ENCODE measurements at places on chromosomes 3 and 15.
A peak's percentile ranks its signal among the peaks of the same experiment; 100 is the strongest.

DNA sequence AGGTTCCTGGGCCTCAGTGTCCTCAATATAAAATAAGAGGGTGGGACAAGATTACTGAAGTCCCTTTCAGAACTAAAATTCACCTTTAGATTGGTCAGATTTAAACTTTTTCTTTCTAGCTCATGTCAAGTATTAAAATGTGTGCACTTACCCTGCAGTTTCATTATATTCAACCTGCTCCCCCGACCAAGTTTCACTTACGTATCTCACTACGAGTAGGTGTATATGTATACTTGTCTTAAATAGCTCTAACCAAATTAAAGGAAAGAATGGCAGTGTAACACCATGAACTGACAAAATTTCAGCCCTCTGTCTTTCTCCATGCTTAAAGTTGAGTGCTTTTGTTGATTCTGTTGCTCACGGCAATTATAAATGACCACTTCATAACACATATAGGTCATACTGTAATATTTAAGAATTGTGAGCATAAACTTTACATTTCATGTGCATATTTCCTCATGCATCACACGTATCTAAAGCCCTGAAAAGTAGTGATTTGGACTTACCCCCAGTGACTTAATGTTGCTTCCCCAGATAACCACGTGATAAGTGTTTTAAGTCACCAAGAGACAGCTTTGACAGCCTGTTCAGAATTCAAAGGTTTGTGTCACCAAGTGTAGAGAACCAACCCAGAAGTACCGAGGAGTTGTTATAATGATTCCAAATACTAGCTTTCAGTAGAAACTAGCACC, 70.0 kb downstream of the PGPEP1L start:
- DNase-seq: no peak

- DNase-seq: no peak
Measured at GRCh38 chr15:90790057-90790456, 72.9 kb downstream of the BLM start.

DNA sequence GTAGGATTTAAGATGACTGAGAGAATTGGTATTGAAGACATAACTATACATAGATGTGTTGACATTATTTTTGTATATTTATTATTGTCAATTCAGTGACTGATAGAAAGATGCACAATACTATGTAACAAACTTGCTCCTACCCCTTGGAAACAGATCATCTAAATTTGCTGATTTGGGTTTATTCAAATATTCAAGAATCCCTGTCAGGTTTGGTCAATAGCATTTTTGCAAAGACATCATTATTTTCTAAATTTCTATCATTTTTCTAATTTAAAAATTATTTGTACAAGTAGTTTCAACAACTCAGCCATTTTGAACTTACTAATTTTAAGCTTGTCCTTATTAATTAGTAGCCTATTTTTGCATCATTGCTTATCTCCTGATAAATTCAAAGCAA, 1463.4 kb downstream of the SI start:
- no peak for DNase-seq

- no peak for DNase-seq
Measured at GRCh38 chr3:196998966-196999760, 30.5 kb downstream of the MELTF start.

- DNase-seq: no peak
Measured at GRCh38 chr3:75294124-75294523, 370.0 kb upstream of the FRG2C start.

DNA sequence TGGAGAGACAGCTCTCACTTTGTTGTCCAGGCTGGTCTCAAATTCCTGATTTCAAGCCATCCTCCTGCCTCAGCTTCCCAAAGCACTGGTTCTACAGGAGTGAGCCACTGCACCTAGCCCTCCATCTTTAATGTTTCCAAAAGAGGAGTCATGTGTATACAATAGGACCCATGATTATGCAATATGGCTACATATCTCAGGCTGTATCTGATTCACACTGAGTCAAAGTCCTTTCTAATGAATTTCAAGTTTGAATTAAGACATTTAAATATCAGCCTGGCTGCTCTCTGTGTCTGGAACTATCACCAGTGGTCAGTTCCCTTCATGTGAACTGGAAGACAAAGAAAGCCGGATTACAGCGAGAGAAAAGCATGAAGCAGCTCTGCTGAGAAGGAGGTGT, 90.5 kb downstream of the MINAR1 start:
- no peak for DNase-seq

- DNase-seq: no peak
Measured at GRCh38 chr3:129598000-129598381, 8.5 kb downstream of the PLXND1 start.

DNA sequence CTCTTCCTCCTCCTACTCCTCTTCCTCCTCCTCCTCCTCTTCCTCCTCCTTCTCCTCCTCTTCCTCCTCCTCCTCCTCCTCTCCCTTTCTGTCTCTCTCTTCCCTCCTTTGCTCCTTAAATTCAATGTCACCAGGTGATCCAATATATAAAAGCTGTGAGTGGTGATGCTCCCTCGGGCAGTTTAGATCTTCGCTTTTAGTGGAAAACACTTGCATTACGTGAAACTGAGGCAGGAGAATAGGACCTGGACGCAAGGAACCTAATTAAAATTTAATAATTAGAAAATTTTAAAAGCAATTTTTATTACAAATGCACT, 279.7 kb downstream of the XXYLT1 start:
- DNase-seq: no peak

DNA sequence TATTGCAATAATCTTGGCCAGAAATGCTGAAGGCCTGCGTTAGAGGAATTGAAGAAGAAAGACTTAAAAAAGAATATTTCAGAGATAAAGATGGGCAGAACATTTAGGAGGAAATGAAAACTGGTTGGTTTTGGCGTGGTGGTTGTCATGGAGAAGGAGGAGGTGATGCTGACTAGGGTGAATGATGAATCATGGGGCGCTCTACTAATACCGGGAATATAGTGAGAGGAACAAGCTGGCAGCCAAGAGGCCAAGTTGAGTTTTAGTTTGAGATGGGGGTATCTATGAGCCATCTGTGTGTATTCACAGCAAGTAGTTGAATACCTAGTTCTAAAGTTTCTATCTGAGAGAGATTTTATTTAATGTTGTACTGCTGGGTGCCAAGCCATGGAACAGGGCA, 6.8 kb upstream of the GAP43 start:
- no peak for DNase-seq

- DNase-seq: no peak
Measured at GRCh38 chr3:121431726-121432517, 113.9 kb downstream of the POLQ start.

- no peak for DNase-seq
Measured at GRCh38 chr3:2853651-2854050, 256.5 kb downstream of the IL5RA start.

- no peak for DNase-seq
Measured at GRCh38 chr3:42936157-42936981, 30.4 kb downstream of the ZNF662 start.

DNA sequence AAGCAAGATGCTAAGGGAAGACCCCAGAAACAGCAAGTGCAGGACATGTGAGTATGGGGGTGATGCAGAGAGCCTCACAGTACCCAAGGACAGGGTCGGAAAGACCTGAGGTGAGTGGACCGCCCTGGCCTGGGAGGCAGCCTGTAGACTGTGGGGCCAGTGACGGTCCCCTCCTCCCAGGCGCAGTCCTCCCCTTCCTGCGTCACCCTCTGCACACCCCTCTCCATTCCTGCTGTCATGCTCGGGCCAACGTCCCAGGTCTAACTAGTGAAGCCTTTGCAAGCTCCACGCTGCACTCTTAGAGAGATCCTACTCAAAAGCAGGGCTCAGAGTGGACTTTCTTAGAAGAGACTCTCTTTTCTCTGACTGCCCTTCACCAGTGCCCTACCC, 41.6 kb downstream of the TM2D3 start:
- no peak for DNase-seq

GRCh38 chr3:97009427-97010019, 195.1 kb downstream of the EPHA6 start:
- no peak for DNase-seq

GRCh38 chr3:56812754-56813652, 11.3 kb upstream of the ARHGEF3 start:
- DNase-seq: no peak

- DNase-seq: no peak
Measured at GRCh38 chr15:58880320-58880719, 53.2 kb downstream of the SLTM start.

DNA sequence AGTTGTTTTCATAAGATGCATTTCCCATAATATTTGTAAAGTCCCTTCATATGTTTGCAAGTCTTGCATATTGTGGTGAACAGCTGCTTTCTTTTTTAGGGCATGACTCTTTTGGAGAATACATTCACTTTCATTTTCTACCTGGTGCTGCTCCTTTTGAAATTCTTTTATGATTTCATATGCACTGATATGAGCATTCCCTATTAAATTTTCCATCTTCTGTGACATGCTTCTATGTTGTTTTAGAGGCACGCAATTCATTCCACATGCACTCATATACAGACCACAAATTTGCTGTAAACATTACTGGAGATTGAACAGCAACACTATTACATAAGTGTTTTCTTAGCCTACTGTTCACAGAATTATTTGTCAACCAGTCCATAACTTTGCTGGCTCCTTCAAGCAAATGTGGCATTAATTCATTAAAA, 92.8 kb upstream of the TNFSF10 start:
- no peak for DNase-seq

GRCh38 chr15:40925495-40925862, 3.7 kb upstream of the DLL4 start:
- no peak for DNase-seq

DNA sequence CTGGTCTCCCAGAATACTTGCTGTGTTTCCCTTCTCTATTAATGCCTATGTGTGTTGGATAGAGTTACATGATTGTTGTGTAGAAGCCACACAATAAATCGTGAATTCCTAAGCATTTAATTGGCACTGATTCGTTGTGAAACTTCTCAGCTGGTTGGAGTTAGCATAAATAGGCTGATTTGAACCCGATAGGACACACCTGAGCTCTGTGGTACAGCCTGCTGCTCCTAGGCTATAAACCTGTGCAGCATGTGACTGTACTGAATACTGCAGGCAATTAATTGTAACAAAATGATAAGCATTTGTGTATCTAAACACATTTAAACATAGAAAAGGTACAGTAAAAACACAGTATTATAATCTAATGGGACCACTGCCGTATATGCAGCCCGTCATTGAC, 4.9 kb downstream of the ACAD11 start:
- no peak for DNase-seq

DNA sequence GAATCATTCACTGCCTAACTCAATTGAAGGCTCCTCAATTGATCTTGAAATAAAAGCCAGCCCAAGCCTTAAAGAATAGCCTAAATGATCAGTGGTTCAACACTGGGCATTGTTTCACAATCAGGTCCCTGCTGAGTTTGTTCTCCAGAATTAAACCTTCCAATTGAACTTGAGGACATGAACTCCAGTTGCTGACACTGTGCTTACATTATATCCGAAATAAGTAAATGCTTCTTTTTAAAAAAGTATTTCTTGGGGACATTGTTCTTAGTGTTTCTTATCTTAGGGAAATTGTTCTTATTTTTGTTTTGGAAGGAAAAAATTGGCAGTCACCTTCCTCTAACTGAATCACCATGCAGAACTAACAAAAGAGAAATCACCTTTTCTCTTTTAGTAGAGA, 450.2 kb downstream of the RBMS3 start:
- no peak for DNase-seq

DNA sequence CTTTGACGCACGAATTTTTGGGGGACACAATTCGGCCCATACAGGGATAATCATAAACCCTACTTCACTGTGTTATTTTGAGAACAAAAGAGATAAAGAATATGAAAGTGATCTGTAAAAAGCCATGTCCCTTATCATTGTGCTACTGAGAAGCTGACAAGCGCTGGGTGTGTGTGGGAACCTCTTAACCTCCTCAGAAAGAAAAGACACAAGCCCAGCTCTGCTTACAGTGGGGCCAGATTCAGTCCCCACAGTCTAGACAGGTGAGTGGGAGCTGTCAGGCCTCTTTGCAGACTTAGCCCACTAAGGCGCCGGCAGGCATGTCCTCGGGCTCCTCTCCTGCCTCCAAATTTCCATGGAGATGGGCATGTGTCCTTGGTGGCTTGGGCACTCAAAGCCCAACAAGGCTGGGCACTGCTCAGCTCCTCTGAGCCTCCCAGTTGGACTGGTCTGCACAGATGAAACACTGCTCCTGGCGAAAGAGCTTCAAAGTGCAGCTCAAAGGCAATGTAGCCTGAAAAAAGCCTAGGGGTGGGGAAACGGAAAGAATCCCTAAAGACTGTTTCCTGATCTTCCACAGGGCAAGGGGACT, 64.4 kb upstream of the ETV5 start:
- no peak for DNase-seq

GRCh38 chr3:194070634-194071409, 65.1 kb upstream of the HES1 start:
- peak; percentile 90 for DNase-seq

- DNase-seq: no peak
Measured at GRCh38 chr3:11514191-11514821, 129.4 kb downstream of the VGLL4 start.

DNA sequence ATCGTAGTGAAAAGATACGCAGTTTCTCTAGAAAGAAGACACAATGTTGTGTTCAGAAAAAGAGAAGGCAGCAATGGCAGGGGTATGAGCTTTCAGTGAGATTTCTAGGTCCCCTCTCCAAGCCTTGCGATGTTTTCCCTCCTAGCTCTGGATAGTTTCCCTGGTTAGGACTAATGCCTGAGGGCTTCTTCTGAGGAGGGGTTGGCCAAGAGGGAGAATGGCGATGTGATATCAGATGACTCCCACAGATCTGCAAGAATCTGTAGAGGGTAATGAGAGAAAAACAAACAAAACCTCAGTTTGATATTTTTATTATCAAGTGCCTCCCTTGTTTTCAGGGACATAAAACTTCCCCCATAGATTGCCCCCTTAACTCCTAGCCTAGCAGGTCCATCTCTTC, 4.1 kb upstream of the CLDN1 start:
- DNase-seq: no peak

DNA sequence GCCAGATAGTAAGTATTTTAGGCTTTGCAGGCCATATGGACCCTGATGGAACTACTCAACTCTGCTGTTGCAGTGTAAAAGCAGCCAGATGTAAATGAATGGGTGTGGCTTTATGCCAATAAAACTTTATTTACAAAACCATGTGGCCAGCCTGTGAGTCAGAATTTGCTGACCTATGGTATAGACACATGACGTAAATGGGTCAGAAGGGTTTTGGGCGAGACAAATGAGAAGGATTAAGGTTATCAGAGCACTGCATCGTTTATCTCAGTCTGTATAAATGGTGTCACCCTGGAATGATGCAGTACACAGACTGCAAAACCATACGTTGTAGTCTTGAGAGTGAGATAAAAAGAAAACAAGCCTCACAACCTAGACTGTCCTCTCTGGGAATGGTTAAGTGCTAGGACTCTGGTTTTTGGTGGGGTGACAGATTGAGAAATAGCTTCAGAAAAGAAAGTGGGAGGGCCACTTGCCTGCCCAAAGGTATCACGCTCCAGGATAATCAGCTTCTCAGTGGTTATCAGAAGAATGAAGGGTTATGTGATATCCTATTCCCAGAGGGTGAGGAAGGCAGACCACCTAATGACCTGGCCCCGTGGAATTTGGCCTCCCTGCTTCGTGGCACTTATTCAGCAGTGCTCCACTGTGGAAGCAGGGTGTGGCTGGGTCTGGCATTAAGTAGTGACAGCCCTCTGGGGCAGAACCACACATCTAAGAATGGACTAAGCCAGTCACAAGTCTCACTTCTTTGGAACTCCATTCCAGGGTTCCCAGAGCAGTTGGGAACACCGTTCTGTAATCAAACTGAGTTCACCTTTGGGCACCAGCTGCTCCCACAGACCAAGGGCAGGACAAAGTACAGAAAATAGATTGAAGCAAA, 46.1 kb downstream of the ABHD5 start:
- no peak for DNase-seq

GRCh38 chr15:35698966-35699575, 153.1 kb upstream of the DPH6 start:
- no peak for DNase-seq

GRCh38 chr3:48934333-48934991, 15.8 kb downstream of the ARIH2 start:
- no peak for DNase-seq
